ENCODE measurements at places on chromosomes 5 and 9.

- no peak for DNase-seq
Measured at GRCh38 chr5:143434261-143435209, 31.0 kb upstream of the NR3C1 start.

- peak; percentile 95 for DNase-seq
Measured at GRCh38 chr9:33024966-33025571, at the start of gene DNAJA1. DNAJA1 (plus strand) TSS chr9:33025273; CDS start chr9:33026485, 1,212 bp downstream.

GRCh38 chr5:88674356-88675167, 208.4 kb downstream of the MEF2C start:
- no peak for DNase-seq

DNA sequence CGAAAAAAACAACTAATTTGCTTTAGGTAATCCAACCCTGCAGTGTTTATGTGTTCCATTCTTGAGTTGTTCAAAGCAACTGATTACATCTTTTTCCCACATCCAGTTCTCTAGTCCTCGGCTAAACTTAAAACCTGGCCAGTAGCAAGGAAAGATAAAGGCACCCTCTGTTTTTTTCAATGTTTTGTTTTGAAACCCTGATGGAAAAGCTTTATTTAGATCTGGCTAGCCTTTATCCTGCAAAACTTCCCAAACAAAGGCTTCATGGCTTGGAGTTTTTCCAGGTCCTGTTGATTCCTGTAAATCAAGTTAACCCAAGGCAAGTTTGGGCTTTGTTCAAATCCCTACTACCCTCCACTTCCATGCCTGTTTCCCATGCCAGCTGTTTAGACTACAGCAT, 105.1 kb downstream of the CEMIP2 start:
- no peak for DNase-seq

- peak; percentile 12 for DNase-seq
Measured at GRCh38 chr5:1654786-1655495, 131.2 kb upstream of the LPCAT1 start.

GRCh38 chr9:130893341-130894101, 3.1 kb downstream of the QRFP start:
- DNase-seq = no peak

- DNase-seq = no peak
Measured at GRCh38 chr5:89300426-89300970, 417.5 kb upstream of the MEF2C start.

GRCh38 chr9:116365056-116365471, 211.5 kb downstream of the PAPPA start:
- peak; percentile 22 for DNase-seq

DNA sequence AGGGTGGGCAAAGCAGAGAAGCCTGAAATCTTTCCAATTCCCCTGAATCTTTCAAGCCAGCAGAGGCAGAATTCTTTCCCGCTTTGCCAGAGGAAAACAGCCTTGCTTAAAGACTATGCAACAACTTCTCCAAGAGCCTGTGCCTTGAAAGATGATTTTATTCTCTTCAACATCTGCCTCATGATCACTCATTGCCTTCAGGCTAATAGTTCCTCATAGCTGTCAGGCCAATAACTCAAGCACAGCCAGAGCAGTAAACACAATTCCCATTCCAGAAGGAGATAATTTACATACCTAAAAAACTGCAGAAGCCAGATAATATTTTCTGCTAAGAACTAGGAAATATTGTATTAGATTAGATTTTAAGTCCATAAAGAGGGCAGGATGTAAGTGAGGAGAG, 92.3 kb upstream of the PUM3 start:
- DNase-seq = no peak

DNA sequence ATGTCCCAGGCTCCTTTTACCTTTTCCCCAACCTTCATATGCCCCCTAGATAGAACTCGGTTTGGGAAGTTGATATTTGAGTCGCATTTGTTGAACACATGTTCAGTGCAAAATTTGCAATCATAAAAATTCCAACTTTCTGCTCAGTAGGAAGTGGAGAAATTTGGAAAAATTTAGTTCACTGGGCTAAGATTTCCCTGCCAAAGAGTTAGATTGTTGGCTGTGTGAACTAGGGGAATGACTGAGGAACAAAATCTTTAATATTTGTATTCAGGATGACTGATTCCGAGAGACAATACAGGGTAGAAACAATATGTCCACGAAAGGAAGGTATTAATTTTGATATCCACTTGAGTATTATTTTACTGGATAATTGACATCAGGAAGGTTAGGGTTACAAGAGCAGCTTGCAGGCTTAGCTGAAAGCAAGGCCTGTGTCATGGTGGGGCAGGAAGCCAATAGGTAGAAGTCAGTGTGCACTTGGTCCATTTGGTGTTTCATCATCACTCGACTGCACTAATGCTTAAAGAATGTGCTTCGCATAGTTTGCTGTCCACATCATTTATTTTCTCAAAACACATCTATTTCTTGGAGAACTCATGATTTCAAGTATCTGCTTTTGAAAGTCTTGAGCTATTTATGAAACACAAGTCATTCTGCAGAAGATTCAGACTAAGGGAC, 59.4 kb upstream of the GNA14 start:
- no peak for DNase-seq

DNA sequence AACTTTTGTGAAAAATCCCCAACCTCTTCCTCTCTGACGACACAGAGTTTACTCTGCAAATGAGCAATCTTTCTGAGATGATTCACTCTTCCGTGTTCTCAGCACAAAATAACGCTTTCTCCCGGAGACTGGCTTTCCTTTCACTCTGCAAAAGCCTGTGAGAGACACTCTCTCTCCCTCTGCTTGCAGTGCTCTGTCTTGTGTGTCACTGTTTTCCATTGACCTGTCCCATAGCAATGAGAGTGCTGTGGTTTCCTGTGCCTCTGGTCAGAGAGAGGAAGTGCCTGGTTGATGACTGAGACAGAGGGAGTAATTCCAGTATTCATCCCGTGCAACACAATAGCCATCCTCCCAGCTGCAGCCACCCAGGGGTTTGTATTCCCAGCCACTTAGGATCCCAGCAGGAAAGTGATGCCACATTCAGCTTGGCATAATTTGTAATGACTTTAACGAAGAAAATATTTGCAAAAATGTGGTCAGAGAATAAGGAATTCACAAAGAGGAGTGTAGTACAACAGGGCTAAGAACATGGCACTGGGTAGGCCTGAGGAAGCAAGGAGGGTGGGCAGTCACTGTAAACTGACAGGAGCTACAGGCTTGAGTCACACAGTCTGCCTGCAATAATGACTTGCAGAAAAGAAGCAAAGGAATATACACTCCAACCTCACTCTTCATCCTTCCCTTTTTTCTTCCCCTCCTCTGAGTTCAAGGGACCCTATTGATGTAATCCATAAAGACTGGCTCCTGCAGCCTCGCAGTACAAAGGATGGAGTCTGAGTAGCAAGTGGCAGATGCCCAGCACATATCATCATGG, 463.5 kb upstream of the RGMB start:
- no peak for DNase-seq

GRCh38 chr9:84556556-84556955, 113.0 kb upstream of the NTRK2 start:
- no peak for DNase-seq

GRCh38 chr5:158471535-158471924, 612.6 kb upstream of the CLINT1 start:
- DNase-seq = no peak

- no peak for DNase-seq
Measured at GRCh38 chr9:7123743-7124142, 366.0 kb downstream of the KDM4C start.
